Cerebellar cortex (tissue), 1 donor: ENCODE measurements at places on chromosomes 12 and 14.

- no peak for DNase-seq
Observed at GRCh38 chr14:68528040-68528687, 264.7 kb downstream of the ZFP36L1 start.

- DNase-seq: no peak
Observed at GRCh38 chr14:100711493-100711892, 15.2 kb upstream of the DLK1 start.

- DNase-seq: no peak
Observed at GRCh38 chr12:123723765-123724164, 11.6 kb downstream of the ATP6V0A2 start.

DNA sequence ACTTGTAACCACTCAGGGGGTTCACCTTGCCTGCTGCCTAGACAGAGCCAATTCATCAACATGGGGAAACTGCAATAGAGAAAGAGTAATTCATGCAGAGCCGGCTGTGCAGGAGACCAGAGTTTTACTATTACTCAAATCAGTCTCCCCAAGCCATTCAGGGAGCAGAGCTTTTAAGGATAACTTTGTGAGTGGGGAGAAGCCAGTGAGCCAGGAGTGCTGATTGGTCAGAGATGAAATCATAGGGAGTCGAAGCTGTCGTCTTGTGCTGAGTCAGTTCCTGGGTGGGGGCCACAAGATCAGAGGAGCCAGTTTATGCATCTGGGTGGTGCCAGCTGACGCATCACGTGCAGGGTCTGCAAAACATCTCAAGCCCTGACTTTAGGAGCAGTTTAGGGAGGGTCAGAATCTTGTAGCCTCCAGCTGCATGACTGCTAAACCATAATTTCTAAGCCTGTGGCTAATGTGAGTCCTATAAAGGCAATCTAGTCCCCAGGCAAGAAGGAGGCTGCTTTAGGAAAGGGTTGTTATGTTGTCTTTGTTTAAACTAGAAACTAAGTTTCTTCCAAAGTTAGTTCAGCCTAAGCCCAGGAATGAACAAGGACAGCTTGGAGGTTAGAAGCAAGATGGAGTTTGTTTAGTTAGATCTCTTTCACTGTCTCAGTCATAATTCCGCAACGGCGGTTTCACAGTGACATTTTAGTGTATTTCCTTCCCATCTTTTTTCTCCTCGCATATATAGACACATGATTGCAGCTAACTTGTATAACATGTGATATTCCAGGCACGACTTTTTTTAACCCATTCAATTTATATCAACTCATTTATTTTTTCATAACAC is 68.9 kb upstream of the NCOR2 start:
- no peak for DNase-seq
